Spleen (tissue), 13 donors: ENCODE measurements at places on chromosomes 1 and 21. TPM values are rescaled to one million over a fixed set of nuclear protein-coding genes. Genes with fewer than 3 reads are reported as not detected.
A peak's percentile ranks its signal among the peaks of the same experiment; 100 is the strongest.

GRCh38 chr1:53641481-53642214, 97.3 kb downstream of the GLIS1 start:
- peak; percentile 47 for DNase-seq

- no peak for DNase-seq
Measured at GRCh38 chr21:16358784-16359183, 629.0 kb downstream of the USP25 start.

DNA sequence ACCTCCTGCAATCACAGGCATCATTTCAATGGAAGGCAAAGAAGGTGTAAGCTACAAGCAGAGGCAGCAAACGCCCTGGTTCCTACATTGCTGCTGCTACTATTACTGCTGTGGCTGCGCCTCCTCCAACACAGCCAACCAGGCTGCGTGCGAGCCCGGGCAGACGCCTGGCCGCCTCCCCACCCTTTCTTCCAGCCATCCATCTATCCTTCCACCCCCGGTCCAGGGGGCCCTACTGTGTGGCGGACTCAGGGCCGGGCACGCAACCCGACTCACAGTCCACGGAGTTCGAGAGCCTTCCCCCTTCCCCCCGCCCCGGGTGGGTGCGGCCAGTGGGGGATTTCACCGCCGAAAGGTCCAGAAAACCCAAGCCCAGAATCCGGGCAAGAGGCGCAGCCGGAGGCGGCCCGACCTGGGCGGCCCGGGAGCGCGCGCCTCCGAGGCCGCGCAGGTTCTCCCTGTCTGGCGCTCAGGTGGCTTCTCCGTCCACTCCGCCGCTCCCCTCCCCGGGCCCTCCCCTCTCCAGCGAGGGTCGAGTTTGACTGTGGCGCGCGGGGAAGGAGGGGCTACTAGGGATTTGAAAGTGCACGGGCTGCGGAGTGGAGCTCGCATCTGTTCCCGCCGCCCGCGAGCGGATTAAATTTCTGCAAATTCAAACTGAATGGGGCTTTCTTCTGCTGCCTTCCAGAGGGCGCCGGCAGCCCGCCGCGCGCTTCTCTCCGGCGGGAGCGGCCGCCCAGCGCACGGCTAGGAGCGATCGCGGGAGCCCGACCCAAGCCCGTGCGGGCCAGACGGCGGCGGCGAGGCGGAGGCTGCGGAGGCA, at the start of gene HUNK:
HUNK (plus strand) TSS at position 569 of the 823 bp plus-strand sequence. CDS start 655 bp downstream, outside the sequence.
- peak; percentile 71 for DNase-seq

GRCh38 chr1:51630393-51630792, 13.5 kb downstream of the OSBPL9 start:
- DNase-seq, result no peak

DNA sequence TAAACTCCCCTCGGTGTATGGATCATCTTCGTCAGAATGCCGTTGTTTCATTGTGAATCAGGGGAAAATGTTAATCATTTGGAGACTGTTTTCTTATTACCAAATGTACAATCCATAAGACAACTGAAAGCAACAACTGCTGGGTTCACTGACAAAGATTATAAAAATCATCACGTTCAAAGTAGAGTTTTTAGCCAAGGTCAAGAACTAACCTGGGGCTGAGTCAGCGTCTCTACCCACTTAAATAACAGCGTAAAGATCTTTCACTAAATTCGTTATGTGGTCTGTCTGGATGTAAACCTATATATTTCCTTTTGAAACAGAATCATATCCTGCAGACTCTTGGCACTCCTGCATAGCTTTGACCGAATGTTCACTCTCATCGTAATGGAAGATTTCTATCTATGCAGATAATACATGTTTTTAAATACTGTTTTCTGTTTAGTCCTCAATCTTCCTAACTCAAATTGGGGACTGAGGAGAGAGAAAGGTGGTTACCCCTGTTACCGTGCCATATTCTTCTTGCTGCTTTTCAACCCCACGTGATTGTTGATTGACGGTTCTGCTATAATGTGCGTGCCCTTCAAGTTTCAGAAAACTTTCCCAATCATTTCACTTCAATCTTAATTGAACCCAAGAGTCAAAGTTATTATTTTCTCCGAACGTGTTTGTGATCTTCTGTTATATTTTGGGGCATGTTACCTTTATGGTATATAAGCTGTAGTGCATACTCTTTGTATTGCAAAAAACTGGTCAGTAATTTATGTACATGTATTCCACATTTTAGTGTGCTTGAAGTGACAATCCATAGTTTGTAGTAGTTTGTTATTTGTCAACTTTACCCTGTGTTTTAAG, 15.6 kb upstream of the NCMAP start:
- DNase-seq, result no peak

DNA sequence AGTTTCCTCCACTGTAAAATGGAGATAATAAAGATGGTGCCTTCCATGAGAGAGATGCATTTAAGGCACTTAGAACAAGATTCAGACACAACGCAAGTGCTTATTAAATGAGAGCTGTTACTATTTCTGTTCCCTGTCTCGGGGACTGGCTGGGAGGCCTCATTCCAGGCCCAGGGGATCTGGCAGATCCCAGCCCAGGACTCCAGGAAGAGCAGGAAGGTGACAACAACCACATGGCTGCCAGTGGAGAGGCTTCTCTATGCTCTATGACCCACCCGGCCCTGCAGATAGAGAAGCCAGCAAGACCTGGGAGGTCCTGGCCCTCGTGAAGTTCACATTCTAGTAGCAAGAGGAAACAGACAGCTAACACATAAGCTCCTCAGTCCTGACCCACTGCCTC, 175.5 kb downstream of the ACTL8 start:
- peak; percentile 32 for DNase-seq

DNA sequence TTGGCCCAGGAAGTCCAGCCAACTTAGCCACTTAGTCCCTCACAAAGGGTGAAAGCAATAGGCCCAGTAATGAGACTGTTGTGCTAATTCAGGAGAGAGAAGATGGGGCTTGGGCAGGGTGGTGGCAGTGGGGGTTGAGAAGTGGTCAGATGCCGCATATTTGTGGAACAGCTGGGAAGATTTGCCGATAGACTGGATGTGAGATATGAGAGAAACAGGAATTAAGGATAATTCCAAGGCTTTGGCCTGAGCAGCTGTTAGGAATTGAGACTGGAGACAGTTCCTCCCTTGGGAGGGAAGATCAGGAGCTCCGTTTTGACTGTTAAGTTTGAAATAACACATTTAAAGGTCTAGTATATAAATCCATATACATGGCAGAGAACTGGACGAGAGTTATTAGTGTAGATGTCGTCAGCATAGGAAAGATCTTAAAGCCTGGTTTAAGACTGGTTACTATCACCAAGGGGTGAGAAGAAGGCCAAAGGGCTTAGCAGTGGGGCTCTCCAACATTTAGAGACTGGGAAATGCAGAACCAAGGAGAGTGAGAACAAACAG, 323.7 kb upstream of the FAM78B start:
- DNase-seq, result peak; percentile 68

GRCh38 chr1:82515650-82516049, 714.9 kb downstream of the ADGRL2 start:
- no peak for DNase-seq

Gene UMODL1
- total RNA-seq, result 0.09 TPM

Gene RIPK4
- total RNA-seq, result not detected

DNA sequence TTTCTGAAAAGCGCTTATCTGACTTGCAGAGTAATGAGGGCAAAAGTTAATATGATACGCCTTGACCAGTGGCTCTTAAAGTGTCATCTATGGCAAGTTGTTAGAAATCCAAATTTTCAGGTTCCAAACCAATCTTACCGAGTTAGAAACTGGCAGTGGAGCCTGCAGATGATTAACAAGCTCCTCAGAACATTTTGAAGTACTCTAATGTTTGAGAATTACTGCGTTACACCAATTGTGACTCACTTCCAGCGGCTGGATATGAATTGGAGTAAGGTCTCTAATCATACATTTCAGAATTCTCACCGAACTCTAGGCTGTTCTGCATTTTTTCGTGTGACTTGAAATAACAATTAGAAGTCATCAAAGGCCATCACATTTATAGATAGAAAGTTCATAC, 73.5 kb upstream of the TMPRSS15 start:
- no peak for DNase-seq

DNA sequence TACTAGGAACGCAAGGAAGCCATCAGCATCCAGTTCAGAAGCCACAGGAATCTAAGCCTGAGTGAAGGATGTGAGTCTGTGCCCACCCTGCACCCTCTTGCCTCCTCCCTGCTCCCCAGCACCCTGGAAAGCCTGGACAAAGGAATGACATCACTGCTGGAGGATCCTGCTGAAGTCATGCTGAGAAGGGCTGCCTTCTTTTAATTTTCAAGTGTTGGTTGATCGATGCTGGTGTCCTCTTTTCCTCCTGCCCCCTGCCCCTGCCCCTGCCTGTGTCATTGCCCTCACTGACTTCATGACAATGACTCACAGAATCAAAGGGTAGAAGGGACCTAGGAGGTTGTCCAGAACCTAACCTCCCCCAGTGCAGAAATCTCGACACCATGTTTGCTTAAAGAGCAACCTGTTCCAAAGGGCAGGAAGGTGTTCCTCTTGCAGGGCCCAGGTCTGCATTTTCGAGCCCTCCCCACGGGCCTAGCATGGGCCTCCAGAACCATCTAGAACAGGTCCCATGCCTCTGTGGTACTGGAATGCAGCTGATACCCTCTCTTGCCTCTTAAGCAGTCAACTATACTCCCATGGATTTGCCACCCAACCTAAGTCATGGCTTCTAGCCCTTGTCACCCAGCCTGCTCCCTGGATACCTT, 9.6 kb downstream of the DHRS3 start:
- no peak for DNase-seq

Gene DMBX1
- total RNA-seq, result not detected

GRCh38 chr1:30229557-30229956, 493.8 kb downstream of the MATN1 start:
- DNase-seq, result no peak

DNA sequence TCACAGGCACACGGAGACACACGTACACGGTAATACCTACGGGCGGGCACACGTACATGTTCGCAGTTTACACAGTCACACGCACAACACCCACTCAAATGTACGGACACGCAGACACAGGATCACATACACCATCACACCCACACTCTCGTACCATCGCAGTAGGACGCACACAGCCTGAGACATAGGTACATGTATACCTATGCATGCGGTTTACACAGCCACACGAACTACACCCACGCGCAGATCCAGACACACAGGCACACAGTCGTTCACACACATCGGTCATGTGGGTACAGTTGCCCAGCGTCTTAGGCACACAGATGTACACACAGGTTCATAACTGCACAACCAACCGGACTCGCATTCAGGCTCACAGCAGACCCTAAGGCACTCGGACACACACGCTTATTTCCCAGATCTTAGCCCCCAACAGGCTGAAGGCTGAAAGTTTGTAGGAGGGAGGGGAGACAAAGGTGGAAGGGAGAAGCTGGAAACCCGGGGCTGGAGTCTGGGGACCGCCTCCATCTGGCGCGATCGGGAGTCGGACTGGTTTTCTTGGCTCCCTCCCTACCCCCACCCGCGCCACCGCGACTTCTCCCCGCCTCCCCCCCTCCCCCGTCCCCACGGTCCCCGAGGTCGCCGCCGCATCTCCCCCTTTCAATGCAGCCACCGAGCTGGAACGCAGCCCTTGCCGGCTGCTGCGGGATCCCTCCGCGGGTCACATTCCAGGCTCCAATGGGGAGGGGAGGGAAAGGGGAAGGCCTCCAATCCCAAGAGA, 51.9 kb upstream of the SYNC start:
- no peak for DNase-seq

Gene RORC
- total RNA-seq, result 2.4 TPM

GRCh38 chr1:78255846-78256245, 210.1 kb downstream of the GIPC2 start:
- DNase-seq, result no peak

DNA sequence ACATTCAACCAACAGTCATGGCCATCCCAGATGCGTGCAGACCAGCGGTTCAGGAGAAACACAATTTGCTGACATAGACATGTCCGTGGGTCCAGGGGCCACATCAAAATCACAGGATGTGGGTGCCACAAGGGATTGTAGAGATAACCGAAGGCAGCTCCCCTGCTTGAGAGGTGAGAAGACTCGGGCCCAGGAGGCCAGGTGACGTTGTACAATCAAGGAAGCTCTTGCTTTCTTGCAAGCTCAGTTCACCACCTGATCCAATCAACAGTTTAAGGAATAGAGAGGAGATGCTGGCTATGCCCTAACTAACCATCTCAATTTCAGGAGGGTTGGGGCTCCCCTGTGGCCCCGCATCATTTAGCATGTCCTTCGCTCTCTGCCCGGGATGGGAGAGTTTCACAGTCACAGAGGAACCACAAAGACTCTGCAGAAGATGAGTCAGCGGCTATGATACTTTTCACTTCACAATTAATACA, 19.5 kb downstream of the UBASH3A start:
- DNase-seq, result peak; percentile 77

DNA sequence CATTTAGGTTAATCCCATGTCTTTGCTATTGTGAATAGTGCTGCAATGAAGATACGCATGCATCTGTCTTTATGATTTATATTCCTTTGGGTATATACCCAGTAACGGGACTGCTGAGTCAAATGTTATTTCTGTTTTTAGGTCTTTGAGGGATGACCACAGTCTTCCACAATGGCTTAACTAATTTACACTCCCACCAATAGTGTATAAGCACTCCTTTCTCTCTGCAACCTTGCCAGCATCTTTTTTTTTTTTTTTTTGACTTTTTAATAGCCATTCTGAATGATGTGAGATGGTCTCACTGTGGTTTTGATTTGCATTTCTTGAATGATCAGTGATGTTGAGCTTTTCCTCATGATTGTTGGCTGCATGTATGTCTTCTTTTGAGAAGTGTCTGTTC, 33.5 kb downstream of the ASH1L start:
- no peak for DNase-seq

DNA sequence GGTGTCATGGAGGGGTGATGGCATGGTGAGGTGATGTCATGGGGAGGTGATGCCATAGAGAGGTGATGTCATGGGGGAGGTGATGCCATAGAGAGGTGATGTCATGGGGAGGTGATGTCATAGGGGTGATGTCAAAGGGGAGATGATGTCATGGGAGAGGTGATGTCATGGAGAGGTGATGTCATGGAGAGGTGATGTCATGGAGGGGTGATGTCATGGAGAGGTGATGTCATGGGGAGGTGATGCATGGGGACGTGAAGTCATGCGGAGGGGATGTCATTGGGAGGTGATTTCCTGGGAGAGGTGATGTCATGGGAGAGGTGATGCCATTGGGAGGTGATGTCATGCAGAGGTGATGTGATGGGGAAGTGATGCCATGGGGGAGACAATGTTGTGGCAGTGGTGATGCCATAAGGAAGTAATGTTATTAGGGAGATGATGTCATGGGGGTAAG, 92.1 kb upstream of the C1orf174 start:
- DNase-seq, result no peak

DNA sequence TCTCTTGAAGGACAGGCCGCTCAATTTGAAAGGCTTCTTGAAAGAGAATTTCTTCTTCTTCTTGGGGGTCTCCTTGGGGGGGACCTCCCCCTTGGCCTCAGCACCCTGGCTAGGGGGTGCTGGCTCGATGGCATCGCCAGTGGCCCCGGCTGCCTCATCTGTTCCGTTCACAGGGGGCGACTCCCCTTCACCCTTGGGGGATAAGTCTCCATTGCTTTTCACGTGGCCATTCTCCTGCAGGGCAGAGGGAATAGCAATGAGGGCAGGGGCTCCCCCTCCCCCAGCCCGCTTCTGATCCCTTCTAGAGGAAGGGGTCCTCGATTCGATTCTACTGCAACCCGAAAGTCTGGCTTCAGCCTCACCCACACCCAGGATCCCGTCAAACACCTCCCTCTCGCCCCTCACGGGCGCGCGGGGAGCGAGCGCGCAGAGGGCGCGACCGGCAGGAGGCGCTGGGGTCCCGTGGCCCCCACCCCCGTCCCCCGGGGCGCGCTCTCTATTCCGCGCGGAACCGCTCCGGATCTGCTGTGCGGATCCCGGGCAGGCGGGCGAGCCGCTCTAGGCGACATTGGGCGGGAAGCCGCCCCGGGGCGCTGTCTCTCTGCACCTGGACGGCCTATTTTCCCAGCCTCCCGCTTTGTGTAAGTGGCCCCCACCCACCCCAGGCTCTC, 1.0 kb downstream of the MARCKSL1 start:
- DNase-seq, result peak; percentile 94
